ENCODE measurements at places on chromosomes 3 and 15. TPM values are rescaled to one million over a fixed set of nuclear protein-coding genes. Genes with fewer than 3 reads are reported as not detected.

The TNNC1 gene
- total RNA-seq, result 2.5 TPM

The HAPLN3 gene
- total RNA-seq, result 67.5 TPM

The DNASE1L3 gene
- not detected for total RNA-seq

The FGF12 gene
- not detected for total RNA-seq

GRCh38 chr3:114057011-114057347 is 442 bp downstream of the QTRT2 start:
- DNase-seq, result peak; percentile 17

DNA sequence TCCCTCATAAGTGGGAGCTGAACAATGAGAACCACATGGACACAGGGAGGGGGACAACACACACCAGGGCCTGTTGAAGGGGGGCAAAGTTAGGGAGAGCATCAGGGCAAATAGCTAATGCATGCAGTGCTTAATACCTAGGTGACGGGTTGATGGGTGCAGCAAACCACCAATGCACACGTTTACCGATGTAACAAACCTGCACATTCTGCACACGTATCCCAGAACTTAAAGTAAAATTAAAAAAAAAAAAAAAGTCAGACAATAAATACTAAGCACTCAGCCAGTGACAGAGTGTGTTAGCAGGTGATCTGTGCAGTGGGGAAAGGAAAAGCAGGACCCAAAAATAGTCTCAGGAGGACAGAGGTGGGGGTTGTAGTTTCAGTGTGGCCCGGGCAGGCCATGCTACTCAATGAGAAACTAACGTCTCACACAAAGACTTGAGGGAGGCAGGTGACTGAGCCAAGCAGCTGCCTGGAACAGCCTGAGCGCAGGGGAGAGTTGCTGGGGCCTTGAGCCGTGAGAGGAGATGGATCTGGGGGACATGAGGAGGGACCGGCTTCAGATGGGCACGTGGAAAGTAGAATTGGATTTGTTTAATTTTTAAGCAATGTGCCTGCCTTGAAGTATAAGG is 18.4 kb downstream of the ANKDD1A start:
- no peak for DNase-seq

DNA sequence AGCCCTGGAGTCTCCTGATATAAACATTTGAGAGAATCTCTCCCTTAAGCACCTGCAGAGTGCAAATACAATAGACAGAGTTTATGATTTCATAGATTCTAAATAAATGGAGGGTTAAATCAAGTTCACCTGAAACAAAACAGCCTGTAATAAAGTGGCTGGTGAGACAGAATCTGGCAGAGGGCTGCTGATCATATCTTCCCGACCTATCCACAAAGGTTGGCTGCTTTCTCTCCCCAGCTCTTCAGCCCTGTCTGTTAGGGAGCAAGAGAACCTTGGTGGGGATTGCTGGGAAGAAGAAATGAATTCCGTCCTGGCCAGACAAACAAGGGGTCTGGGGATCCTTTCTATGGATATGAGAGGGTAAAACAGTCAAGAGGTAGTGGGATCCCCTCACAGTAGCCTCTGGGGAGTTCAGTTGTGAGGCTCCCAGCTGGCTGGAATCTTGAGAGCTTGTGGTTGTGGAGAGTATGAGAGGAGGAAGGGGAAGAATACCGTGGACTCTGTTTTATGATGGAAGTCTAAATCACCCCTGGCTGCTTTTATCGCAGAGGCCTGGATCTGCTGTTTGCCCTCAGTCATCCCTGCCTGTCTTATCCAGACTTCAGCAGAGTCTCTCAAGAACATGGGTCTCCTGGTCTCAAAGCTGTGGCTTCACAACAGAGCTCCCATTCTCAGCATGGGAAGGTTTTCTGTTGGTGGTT is 451.3 kb downstream of the NTRK3 start:
- no peak for DNase-seq

GRCh38 chr3:127544192-127544802 is 46.2 kb downstream of the TPRA1 start:
- peak; percentile 67 for DNase-seq

- DNase-seq, result no peak
Observed at GRCh38 chr3:62284442-62284841, 88.9 kb downstream of the FEZF2 start.

DNA sequence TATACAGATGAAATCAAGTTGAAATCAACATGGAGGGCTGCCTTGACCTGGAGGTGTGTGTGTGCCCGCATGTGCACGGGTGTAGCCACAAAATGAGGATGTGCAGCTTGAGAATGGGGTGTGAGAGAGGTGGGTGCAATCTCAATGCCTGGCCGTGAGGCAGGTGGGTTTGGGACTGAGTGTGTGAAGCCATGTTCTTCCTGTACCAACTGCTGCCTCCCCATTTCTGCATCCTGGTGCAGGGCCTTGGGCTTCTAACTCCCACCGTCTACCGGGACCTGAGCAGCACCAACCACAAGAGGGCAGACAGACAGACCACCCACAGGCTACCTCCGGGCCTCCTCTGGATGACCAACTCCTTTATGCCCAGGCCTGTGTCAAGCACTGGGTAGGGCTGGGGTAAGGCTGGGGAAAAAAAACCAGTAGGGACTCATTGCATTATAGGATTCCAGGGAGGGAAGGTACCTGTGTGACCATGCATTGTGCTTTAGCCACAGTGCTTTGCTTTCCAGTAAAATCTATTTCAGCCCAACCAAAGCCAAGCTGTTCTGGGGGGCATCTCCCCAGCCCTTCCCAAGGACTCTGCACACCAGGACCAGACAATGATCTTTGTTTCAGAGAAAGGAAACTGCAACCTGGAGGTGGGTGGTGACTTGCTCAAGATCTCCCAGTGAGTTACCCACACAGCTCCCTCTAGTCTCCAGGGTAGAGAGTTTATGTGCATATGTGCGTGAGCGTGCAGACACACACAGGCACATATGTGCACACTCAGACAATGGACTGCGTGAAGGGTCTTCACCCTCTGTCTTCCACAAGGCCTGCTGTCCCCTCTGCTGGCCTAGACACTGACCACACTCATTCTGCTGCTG is 162.2 kb upstream of the TLE3 start:
- no peak for DNase-seq

Measured in activated CD4-positive, alpha-beta memory T cell treated with anti-CD3 and anti-CD28 coated beads, Interleukin-2, amount 10 ng/mL, durations not matched to agents 7 days and 5 days (primary cell).